HEK293T (cell line): ENCODE measurements at places on chromosomes 4 and X.

GRCh38 chr4:126916049-126916625 lies 716.6 kb upstream of the INTU start:
- DNase-seq, result no peak

GRCh38 chr4:110271986-110272385 lies 73.6 kb upstream of the ELOVL6 start:
- no peak for DNase-seq

DNA sequence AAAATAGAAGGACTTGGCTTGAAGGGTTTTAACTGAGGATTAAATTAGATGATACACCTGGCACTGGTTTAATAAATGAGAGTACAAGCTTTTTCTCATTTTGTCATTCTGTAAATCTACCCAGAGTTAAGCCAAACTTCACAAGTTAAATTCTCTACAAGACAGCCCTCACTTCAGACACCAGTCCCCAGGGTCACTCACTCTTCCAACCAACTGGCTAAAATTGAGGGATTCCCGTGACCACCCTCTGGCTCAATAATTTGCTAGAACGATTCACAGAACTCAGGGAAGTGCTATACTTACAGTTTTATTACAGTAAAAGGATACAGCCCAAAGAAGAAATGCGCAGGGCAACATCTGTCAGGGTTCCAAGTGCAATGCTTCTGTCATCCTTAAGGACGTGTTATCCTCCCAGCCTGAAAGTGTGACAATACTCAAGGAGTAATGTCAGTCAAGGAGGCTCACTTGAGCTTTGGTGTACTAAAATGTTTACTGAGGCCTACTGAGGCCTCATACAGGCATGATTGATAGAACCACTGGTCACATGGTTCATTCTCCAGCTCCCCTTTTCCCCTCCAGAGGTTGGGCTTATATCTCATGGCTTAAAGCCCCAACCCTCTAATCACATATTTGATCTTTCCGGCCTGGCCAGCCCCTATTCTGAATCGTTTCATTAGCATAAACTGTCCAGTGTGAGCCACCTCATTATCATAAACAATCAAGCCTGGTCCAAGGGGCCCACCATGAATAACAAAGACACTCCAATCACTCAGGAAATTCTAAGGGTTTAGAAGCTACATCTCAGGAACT lies 9.6 kb upstream of the TMSB4X start:
- no peak for DNase-seq

GRCh38 chr4:8400632-8401325 lies 39.7 kb downstream of the ACOX3 start:
- DNase-seq, result no peak

DNA sequence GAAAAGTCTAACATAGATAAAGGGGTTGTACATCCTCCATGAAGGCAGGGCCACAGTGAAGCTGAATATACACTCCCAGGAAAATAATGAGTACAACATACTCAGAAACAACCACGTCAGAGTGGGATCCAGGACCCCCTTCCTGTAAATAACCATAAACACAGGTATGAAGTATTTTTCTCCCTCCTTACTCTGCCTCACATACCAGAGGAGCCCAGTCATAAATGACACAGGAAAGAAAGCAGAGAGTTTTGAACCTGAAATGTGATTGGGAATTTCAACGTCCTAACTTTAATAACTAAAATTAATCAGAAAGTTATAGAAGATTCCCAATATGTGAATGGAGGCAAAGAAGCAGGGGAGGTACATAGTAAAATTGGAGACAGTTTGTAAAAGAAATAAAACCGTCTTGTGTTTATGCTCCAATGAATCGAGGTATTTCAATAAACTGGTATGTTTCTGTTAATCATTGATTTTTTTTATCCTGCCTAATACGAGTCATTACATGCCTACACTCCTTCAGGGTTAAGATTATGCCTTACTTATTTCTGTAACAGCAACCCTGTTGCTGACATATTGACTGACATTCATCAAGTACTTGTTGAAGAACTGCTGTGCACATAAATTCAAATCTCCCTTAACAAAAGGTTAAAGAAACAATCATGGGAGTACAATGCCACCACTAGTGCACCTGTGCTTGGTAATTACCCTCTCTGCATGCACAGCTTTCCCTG lies 431.3 kb downstream of the KCNIP4 start:
- DNase-seq, result no peak

DNA sequence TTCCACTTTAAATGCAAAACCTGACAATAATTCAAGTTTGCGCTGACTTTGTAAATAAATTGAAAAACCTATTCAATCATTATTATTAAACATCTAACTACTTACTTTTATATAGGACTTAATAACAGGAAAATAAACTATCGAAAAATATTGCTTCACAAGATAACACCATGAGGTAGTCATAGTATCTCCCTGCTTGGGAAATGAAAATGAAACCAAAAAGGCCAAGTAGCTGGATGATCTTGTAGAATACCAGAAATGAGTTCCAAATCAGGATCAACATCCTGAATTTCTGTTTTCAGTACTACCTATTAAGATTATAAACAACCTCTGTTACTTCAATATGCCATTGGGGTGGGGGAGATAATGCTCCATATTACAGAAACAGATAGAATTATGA lies 58.9 kb downstream of the CHIC2 start:
- no peak for DNase-seq

DNA sequence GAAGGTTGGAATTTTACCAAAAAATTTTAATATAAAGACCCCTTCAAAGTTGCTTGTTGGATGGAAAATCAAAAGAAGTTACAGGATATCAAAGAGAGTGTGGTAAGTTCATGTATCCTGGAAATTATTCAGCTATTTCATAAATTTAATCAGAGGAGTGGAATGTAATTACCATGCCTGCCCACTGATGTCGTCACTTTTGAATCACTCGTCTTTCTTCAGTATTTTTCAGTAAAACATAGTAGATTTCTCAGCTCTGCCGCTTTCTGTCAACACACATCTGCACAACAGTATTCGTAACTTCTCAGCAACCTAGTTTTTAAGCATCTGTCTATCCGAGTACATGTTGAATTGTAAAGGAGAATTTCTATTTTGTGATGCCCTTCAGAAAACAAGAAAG lies 2163.0 kb upstream of the AGA start:
- DNase-seq, result no peak

GRCh38 chr4:151692443-151692782 lies 68.4 kb downstream of the GATB start:
- DNase-seq, result no peak

DNA sequence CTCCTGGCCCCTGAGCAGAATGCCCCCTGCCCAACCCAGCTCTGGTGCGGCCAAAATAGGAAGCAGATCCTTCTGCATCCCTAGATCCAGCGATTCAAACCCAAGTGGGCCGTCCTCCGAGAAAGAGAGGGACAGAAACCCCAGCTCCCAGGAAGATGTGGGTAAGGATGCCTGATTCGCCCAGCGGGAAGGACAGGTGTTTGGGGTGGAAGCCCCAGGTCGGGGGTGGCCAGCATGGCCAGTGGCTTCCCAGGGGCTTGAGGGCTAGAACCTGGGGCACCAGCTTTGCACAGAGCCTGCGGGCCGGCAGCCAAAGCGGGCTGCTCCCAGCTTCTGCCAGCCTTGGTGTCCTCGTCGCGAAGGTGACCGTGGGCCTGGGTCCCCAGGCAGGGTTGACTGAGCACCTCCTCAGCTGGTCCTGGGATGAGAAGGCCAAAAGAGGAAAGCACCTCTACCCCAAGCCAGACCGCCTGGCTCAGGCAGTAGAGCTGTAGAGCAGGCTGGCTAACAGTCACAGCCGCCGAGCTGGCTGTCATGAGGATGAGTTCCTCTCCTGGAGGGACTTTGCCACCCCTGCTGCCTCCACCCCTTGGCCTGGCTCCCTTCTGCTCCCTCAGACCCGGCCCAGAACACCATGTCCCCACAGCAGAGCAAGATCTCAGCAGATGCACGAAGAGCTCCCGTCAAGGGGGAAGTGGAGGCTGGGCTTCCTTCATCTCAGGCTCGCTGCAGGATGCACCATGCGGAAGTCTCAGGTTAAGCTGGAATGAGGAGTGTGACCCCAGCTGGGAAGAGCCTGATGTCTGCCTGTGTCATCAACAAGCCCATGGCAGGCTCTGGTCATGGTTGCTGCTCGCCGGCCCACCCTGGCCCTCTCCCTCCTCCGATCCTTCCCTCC lies 59.9 kb downstream of the CPZ start:
- no peak for DNase-seq

- no peak for DNase-seq
Measured at GRCh38 chr4:6539009-6539764, 35.8 kb upstream of the MAN2B2 start.

- DNase-seq, result peak; percentile 51
Measured at GRCh38 chr4:82560853-82561785, 669 bp downstream of the TMEM150C start.

- DNase-seq, result no peak
Measured at GRCh38 chr4:154367659-154368058, 123.9 kb downstream of the DCHS2 start.

DNA sequence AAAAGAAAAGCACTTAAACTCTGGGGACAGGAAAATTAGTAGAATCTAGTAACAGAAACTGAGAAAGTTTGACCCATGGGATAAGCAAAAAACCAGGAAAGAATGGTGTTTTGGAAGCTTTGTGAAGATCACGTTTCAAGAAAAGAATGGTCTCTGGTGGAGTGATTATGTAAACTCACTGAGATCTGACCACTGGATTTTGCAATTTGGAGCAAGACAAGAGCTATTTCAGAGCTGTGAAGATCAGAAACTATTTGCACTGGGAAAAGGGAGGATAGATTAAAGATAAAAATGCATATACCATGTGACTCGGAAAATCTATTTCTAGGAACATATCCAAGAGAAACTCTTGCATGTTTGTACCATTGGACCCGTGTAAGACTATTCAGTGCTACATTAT lies 4.3 kb downstream of the TMPRSS11D start:
- DNase-seq, result no peak

- no peak for DNase-seq
Measured at GRCh38 chrX:114073926-114074325, 510.0 kb upstream of the HTR2C start.

GRCh38 chrX:154006947-154007346 lies 12.8 kb downstream of the IRAK1 start:
- DNase-seq, result no peak

DNA sequence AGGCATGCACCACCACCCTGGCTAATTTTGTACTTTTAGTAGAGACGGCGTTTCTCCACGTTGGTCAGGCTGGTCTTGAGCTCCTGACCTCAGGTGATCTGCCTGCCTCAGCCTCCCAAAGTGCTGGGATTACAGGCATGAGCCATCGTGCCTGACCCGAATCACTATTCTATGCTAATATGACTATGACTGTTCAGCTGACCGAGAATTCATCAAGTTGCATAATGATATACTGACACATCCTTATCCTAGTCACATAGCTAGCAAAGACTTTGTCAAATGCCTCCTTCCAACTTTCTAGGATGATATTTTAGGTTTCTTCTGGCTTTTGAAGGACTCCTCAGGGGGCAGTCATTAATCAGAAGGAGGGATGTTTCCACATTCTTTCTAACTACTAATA lies 4.8 kb upstream of the GPM6B start:
- DNase-seq, result no peak

GRCh38 chrX:55264816-55265215 lies at the start of gene PAGE3:
Gene PAGE3 (minus strand): TSS chrX:55264916. CDS start chrX:55263903, 1,013 bp downstream.
- no peak for DNase-seq

DNA sequence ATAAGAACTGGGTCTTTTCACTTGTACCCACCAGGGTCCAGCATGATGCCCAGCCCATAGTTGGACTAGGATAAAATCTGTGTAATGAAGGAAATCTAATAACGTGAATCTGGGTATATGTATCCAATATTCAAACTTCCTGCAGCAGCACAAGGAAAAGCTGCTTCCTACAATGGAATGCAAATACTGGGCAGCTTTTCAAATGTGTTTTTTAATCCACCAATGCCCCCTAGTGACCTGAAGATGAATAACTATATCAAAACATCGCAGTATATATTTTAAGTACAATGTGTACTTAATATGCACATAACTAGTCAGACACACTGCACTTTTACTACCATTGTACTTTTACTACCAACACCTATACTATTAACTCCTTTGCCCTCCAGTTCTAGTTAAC lies 5.3 kb downstream of the APOO start:
- DNase-seq, result peak; percentile 39

GRCh38 chr4:52052475-52052780 lies 1.3 kb downstream of the SPATA18 start:
- no peak for DNase-seq

GRCh38 chrX:145818186-145819113 lies 821 bp downstream of the SLITRK2 start:
- no peak for DNase-seq

DNA sequence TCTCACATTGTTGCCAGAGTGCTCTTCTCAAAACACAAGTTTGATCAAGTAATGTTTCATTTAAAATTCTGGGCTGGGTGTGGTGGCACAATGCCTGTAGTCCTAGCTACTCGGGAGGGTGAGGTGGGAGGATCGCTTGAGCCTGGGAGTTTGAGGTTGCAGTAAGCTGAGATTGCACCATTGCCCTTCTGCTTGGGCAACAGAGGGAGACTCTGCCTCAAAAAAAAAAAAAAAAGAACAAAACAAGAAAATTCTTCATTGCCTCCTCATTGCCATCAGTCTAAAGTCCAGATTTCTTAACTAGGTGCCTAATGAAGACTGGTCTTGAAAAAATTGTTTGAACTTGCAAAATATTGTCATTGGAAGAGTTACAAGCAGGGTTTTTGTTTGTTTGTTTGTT lies 120.1 kb downstream of the MFAP3L start:
- DNase-seq, result no peak

GRCh38 chr4:19429684-19430083 lies 822.0 kb upstream of the SLIT2 start:
- DNase-seq, result no peak

DNA sequence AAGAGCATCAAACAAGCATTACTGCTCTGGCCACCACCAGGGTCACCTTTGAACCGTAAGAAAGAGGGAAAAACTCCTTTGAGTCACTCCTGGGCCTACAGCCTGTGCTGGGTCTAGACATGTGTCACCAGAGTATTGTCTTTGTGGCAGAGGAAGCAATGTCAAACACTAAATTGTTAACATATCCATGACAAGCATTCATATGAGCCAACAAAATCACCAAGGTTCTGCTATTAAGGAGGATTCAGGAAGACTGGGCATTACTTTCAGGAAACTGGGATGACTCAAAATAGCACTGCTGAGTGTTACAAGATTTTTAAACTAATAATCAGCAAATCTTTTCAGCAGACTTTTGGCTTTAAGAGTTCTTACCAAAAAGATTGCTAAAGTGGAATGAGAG lies 28.1 kb downstream of the LGI2 start:
- no peak for DNase-seq

DNA sequence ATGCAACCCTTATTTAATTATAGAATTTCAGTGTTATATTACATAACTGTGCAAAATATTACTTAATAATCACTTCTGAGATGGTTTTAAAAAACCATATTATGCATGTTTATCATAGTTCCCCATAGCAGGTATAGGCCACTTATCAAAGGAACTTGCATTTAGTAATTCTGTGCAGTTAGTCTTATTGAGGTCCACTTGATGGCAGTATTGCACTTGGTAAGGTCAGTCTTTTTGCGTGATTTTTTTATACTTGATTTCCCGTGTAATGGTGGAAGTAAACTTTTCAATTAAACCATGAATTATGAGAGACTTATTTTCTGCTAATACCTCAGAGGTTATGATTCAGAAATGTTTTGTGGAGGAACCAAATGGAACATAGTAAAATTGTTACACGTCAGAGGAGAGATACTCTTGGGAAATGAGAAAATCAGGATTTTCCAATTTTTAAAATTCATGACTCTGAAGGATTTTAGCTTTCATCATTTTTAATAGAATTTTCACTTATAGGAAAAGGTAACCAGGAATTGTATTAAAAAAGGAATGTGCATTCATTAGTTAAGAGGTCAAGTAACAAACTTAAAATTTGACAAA lies 230.0 kb downstream of the CCSER1 start:
- DNase-seq, result peak; percentile 26

GRCh38 chr4:108037884-108038283 lies 48.2 kb downstream of the HADH start:
- no peak for DNase-seq
